T47D (cell line): ENCODE measurements at places on chromosomes 1 and 21.

GRCh38 chr1:51192213-51192843, 43.7 kb upstream of the RNF11 start:
- peak; percentile 71 for DNase-seq

DNA sequence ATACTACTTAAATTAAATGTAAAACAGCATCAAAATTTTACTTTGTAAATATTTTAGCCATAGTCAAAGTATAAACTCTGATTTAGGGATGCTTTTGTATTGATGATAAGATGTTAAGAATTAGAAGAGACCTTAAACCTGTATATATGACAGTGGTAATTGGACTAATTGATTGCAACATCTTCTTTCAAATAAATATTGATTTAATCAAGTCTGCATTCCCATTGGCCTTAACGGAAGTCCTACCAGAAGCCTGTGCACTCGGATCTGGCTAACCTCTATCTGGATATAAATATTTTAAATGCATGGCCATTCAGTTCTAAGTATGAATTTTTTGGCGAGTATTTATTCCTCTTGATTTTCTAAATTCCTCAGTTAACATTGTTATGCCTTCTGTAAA, 856.1 kb downstream of the USP25 start:
- no peak for DNase-seq

- no peak for DNase-seq
Observed at GRCh38 chr21:20086508-20086907, 911.7 kb upstream of the NCAM2 start.

DNA sequence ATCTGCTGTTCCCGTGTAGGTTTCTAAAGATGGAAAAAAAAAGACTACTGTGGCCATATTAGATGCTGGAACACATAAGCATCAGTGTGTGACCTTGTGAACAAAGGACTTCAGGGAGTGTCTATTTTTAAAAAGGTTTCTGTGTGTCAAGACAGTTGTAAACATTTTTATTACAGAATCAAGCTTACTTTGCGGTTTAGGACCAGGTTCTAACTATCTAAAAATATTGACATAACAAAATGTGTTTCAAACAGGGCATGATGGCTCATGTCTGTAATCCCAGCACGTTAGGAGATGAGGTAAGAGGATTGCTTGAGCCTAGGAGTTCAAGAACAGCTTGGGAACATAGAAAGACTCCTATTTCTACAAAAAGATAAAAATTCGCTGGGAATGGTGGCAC, 7.1 kb upstream of the DDI2 start:
- DNase-seq, result no peak

DNA sequence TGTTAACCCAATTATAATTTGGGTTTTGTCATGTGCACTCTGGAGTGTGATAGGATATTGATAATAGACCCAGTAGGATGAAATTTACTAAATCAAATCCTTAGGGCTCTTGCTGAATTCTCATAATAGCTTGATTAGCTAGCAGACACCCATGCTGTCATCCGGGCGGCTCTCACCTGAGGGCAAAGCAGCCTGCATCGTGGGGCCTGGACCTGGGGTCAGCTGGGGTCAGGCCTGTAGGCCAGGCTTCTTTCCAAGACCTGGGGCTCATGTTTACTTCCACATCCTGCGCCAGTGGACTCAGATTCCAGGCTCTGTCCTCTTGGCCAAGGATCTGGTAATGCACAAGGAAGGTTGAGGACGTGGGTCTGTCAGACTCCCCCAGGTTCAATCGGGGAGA, 486.3 kb downstream of the NPHP4 start:
- no peak for DNase-seq

DNA sequence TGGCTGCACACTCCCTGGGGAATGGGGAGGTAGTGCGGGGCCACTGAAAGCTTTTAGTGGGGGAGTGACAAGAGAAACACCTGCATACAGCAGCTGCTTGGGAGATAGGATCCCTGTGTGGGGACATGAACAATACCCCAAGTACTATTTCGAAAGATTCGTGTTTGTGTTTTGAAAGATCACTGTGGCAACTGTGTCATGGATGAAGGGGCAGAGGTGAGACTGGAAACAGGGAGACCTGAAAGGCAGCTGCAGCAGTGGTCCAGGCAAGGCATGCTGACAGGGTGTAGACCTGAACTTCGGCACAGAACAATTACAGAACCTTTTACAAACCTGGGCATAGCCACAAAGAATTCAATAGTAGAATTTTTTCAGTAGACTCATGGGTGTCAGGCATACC, 32.9 kb downstream of the TENT5C start:
- no peak for DNase-seq

DNA sequence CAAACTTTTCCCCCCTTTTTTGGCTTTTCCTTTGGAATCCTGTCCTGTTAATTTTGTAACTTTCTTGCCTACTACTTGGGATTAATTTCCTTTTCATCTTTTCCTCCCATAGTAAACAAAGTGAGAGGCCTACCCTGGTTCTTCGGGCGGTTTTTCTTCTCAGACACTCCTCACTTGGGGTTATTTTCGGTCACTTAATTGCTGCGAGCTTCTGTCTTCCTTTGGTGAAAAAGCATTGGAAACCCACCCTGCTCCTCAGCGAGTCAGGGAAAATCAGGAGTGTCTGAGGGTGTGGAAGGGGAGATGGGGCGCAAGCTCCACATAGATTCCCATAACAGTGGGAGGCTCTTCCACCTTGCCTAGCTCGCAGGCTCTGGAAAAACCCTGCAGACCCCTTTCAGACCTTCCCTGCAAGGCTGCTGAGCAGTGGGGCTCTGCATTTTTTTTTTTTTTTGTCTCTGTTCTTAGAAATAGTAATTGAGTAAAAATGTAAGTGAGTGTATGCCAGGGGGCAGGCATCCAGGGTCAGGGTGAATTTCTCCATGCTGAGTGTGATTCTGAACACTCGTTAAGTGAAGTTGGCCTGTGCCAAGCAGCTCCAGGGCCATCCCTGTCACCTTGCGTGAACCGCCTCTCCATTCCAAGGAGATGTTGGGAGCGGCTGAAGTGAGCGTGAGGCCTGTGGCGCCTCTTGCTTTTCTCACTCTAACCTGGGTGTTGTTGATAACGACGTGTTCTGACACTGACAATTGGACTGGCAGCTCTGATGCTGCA, 20.3 kb downstream of the TGFB2 start:
- DNase-seq, result no peak

DNA sequence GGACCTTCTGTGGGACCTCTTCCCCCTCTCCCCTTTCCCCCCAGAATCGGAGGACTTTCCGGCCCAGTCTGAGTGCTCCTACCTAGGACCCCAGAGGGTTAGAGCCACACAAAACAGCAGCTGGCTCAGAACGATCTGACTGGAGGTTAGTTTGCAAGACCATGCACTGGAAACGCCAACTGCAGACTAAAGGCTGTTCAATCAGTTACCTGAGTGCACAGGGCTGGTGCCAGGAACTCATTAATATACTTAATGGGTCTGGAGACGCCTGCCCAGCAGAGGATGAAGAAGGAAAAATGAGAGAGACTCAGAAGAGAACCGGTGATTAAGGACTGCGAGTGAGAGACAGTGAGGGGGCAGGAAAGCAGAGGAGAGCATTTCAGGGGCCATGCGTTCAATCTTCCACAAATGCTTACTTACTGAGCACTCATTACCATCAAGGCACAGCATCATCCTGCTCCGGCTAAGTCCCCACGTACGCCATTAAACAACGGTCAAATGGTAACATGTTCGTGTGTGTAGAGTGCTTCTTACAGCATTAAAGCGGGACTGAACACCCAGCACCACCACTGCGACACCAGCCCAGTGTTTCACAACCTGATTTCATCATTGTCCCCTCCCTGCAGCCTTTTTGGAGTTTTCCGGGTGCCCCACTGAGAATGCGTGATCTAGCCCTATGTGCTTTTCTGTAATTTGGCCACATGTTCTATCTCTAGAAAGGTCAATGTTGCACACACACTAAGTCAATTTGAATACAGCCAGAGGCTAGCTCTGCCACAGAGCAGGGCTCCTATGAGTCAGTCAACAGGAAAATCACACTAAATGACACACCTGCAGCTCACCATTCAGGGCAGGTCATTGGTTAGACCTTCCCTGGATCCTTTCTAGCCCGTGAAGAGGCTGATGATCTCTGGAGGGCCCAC, 7.6 kb downstream of the ENO1 start:
- no peak for DNase-seq
